ENCODE measurements at places on chromosomes 2 and 18.

DNA sequence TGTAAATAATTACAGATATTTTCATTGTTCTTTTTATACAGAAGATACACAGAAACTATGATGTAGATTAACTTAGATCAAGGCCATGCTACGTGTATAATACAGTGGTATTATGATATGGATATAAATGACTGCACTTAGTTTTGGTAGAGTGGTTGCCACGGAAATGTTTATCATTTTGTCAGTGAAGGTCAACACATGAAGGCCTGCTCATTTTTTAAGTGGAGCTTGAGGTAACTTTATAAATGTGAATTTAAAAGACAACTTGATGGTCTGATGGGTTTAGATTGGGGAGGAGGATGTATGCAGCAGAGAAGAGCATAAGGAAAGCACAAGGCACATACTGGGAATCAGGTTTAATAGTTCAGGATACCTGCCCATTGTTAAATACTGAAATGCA, 14.4 kb upstream of the BBS5 start:
- no peak for DNase-seq

DNA sequence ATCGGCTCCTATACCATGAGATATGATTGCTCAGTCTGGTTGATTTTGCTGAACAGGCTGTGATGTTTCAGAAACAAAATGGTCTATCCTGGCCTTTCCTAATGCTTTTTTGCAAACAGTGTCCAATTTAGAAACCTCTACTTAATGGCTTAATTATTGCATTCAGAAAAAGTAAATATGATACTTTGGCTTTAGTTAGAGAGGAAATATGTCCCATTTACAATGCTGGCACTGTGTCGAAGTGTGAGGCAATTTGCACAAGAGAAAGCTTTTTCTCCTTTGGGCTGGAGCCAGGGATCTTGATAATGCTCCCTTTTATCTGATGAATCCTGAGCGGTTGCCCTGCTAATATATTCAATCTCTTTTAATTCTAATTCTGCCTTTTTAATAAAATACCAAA, 418.9 kb downstream of the EPHA4 start:
- DNase-seq: peak; percentile 21

GRCh38 chr2:15169326-15170069, 391.6 kb downstream of the NBAS start:
- DNase-seq: peak; percentile 11

GRCh38 chr2:222792001-222792611, 68.7 kb upstream of the ACSL3 start:
- DNase-seq: peak; percentile 74

DNA sequence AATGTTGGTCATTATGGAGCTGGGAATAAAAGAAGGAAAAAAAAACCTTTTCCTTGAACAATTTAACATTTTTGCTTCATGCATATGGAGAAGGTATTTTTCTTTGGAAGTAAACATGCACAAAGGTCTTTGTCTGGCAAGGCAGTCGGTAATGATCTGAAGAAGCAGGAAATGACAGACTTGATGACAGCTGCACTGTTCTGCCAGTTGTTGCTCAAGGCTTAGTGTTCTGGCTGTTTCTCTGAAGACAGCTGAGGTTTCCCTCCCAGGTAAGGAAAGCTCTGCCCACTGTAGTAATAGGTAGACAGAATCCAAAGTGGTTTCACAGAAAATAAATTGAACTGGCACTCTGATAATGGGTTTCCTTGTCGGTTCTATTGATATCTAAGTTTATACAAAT, 308.4 kb upstream of the GCFC2 start:
- DNase-seq: peak; percentile 70

DNA sequence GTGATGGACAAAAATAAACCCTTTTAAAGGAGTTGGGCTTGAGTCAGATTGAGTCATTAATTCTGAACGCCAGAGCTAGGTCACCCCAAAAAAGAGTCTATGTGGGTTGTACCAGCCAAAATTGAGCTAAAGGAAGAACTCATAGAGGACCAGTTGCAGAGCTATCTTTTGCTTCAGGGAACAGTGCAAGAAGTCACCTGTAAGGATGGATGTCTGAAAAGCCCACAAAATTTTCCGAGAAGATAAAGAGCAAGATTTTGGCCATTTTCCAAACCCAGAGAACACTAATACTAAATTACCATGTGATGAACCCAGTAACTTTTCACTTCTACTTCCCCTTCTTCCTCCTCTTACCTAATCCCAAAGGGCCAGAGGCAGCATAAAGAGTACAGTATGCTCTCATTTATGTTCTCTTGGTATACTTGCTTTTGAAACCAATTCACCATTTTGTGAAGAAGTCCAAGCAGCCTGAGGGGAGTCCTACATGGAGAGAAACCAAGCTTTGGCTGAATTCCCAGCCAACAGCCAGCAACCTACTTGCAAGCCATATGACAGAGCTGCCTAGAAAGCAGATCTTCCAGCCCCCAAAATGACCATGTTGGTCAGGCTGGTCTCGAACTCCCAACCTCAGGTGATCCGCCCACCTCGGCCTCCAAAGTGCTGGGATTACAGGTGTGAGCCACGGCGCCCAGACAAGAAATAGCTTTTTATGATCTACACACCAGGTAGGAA, 551.7 kb downstream of the SATB2 start:
- DNase-seq: no peak

DNA sequence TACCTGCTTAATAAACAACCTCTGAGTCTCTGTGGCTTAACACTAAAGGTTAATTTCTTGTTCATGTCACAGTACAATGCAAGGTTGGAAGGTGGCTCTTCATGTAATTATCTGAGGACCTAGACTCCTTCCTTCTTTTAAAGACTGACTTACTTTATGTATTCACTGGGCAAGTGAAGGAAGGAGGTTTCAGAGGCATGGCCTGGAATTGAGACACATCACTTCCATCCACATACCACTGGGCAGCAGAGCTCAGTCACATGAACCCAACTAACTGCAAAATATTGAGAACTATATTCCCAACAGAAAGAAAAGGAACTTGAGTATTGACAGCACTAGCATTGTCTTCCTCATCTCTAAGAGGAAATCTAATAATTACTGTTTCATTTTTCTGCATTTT, 57.5 kb upstream of the FN1 start:
- no peak for DNase-seq

- no peak for DNase-seq
These were observed 26.6 kb upstream of the CATIP start for GRCh38 chr2:218329826-218330593.

- DNase-seq: no peak
These were observed 72.3 kb downstream of the ASXL2 start for GRCh38 chr2:25805987-25806386.

- DNase-seq: no peak
These were observed 56.2 kb upstream of the TMEM163 start for GRCh38 chr2:134774786-134775641.

- DNase-seq: peak; percentile 45
These were observed 89.2 kb upstream of the CXCR4 start for GRCh38 chr2:136207030-136207623.

GRCh38 chr2:25078170-25079049, 36.5 kb downstream of the EFR3B start:
- peak; percentile 18 for DNase-seq

DNA sequence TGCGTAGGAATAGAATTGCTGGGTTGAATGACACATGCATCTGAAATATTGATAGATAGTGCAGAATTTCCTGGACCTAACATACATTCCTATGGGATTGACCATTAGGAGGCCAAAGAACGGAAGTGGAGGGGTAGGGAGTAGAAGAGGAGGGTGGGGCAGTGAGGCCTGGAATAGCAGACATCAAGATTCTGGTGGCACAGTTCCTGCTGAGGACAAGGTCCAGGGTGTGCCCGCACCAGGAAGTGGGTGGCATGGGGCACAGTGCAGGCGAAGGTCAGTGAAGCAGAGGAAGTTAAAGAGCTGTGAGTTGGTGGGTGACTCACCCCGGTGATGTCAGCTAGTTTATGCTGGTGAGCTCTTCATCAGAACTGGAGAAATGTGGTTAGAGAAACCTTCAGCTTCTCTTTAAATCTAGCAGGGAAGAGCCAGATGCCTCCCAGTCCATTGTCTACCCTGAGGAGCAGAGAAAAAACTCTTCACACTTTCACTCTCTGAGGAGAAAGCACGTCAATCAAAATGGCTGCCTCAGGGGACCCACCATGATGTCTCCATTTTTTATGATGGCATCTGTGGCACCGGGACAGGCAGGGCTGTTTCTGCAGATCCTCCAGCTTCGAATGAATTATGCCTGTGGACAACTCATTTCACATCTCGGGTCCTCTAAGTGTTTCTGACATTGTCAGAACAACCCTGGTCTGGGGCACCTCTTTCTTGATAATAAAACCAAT, 55.9 kb upstream of the CTLA4 start:
- peak; percentile 70 for DNase-seq

DNA sequence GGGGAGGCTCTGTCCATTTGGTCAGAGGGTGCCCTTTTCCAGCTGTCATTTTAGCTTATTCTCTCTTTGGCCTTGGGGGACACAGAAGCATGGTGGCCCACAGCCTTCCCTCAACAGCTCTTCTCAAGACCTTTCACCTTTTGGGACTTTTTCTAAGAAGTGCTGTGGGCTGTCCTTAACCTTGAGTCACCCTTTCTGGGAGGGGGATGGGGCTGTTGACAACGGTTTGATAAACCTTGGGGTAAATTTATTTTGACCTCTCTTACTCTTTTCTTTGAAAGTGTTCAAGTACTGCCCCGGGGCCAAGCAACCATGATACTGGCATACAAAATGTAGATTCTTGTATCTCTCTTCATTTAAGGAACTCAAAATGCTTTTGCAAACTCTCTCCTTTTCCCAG, 13.7 kb downstream of the IGFBP5 start:
- DNase-seq: peak; percentile 17

GRCh38 chr2:19189391-19189790, 169.0 kb downstream of the OSR1 start:
- no peak for DNase-seq

DNA sequence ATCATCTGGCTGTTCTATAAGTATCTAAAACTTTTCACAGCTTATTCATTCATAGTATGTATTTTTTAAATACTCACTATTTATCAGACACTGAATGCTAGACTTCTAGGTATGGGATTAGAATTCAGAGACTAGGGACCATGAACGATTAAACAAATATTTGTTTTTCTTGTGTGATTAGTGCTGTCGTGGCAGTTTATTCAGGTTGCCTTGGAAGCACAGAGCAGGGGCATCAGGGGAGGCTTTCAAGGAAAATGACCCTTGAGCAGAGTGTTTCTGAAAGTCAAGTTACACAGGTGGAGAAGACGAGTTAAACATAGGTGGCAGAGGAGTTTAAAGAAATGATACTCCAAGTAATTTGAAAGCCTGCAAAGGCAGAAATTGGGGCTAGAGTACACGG, 5.7 kb downstream of the SPOPL start:
- no peak for DNase-seq

DNA sequence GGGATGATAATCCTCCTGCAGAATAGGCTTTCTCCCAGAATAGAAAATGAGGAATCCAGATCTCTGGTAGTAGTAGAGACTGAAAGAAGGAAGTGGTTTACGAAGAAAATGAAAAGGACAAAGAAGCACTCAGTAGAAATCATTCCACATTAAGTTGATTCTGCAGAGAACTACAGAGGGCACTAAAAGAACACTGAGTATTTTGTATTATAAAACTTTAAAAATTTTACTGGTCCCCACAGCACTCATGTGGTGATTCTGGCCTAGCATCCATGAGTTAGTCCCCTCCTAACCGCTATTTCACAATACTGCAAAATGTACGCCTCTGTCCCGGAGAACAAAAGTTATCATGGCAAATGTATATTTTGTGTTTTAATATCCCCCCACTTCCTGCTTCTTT, 42.9 kb upstream of the SLC35F5 start:
- DNase-seq: peak; percentile 33

DNA sequence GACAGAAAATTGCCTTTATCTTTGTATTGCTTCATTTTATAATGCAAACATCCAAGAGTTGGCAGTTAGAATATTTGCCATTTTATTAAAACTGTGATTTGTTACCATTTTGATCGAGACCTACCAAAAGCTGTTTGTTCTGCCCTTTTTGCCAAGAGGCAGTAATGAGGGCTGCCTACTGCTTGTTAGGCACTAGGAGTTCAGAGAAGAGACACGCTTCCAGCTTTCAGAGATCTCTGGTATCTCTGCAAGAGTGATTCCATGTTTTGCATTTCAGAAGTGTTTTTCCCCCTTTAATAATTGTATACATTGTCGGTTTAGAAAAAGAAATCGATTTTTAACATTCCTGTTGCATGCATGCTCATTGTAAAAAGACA, 628 bp downstream of the MRPL30 start:
- DNase-seq: no peak

GRCh38 chr2:33375054-33375453, 101.4 kb upstream of the RASGRP3 start:
- DNase-seq: no peak

- DNase-seq: no peak
These were observed 51.3 kb upstream of the FOSL2 start for GRCh38 chr2:28341208-28341891.

DNA sequence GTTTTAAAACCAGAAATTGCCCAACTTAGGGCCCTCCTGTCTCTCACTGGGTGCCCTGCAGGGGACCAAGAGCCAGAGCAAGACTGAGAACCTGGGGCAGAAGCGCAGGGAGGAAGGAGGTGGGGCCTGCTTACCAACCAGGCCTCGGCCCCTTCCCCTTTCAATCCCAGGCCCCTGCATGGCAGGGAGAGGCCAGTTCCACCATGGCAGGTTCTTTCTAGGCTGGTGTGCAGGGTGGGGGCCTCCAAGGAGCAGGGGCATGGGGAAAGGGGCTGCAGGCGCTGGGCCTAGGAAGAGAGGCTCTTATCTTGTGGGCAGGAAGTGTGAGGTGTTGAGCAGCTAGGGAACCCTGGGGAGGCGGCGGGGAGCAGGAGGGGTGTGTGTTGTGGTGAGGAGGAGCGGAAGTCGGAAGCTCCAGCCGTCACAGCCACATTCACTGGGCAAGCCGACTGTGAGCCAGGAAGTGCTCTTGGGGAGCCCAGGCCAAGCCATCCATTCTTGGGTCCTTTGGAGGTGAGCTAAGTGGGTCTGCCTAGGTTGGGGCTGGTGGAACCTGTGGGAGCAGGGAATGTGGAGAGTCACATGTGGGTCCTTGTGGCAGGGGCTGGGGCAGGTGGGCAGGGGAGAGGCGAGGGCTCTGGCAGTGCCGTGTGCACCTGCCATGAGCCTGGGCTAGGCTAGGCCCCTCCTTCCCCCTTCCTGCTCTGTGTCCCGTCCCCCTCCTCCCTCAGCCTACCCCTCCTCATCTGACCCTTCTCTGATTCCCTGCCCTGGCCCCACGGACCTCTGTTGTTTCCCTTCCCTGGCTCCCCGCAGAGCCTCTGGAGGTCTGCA, at the start of gene PSD4:
Gene PSD4 (plus strand): TSS at position 430 of the 834 bp plus-strand sequence. CDS start 8,486 bp downstream, outside the sequence.
- DNase-seq: peak; percentile 40

GRCh38 chr18:41977233-41977632, 22.2 kb downstream of the PIK3C3 start:
- no peak for DNase-seq

DNA sequence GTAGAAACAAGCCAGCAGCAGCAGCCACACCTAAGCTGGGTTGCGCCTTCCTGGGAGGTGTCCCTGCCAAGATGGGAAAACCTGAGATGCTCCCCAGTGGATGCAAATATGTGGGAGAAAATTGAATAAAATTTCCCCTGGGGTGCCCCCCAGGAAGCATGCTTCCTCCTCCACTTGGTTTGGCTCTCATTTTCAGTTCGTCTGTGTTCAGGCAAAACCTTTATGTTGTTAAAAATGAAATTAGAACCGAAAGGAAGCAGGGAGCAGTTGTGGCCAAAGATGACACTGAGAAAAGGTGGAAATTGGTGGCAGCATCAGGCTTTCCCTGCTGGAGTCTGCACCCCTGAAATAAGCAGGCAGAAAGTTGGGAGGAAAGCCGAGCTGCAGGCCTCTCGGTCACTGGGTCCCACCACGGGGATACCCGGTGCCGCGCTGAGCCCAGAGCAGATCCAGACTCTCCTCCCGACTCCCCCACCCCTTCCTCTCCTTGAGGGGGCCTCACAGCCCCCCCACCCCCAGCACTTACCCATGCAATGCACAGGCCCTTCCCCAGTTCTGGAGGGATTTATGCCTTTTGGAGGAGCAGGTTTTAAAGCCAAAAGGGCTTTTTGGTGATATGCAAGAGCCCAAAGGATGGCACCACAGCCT, 267.7 kb upstream of the SPRED2 start:
- no peak for DNase-seq
